ENCODE measurements at places on chromosomes 5 and 9.

DNA sequence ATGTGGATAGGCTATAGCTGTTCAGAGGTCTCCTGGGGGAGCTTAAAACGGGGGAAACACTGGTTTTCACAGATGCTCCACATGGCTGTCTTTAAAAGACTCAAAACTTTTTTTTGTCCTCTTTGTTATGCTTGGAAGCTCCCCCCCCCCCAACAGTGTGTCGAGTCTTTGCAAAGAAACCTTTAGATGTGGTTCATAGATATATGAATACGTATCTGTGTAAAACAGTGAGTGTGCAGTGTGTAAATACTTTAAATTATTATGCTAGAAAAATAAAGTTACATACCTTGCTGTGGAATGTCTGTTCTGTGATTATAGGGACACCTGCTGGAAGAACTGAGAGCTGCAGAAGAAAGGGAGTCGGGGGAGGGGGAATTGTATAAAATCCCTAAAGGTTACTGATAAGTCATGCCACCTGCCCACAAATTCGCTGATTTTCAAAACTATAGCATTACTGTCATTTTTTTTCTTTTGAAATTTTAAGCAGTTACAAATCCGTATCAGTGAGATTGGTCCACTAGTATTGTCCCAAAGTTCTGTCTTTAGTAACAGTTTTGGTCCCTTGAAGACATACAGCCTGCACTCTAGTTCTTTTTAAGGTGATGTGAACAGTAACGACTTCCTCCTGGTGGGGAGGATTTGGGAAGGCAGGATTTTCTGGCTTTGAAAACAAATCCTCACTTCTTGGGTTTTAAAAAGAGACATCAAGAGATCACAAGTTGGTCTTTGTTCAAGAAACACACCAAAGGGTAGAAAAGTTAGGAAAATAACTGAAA is 22.9 kb downstream of the RGMB start:
- DNase-seq: no peak

DNA sequence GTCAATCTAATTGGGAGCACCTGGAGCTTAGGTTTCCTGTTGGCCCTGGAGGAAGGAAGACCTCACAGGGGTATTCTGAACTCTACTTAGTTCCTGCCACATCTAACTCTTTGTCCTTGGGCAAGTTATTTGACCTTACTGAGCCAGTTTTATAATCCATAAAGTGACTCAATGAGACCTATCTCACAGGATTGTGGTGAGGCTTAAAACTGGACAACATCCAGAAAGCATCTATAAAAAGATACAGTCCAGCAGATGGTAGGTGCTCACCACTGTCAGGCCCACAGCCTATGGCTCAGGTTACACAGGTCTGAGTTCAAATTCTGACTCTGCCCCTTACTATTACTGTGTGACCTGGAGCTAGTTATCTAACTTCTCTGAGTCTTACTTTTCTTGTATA is 23.3 kb downstream of the KCNV2 start:
- DNase-seq: no peak

DNA sequence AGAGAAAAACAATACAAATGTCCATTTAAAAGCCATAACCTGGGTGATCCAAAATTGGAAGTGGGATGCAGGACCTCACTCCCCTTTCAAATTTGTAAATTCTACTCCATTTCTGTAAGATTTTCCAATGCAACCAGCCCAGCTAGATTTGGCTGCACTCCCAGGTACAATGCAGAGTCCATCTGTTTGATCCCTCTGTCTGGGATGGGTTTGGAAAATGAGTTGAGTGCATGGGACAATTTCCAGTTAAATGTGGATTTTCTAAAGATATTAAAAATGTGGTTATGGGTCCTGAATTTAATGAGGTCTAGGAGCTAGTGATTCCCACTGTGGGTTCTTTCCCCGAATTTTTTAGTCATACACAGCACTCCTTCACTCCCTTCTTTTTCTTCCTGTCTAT is 104.0 kb upstream of the ATP10B start:
- DNase-seq: no peak

DNA sequence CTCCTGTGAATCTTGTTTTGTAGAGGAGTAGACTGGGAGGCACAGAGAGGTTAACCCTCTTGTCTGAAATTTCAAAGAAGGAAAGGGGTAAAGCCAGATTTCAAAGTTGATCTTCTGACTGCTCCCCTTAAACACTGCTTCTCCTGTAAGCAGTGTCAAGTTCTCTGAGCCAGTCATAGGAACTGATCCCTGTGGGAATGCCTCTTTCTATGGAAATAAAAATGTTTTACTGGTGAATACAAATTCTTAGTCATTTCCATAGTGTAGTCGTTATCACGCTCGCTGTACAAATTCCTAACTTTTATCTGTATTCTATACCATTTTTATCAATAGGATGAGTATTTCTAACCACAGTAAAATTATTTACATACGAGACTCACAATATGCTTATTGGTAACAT is 66.3 kb upstream of the PRRC1 start:
- DNase-seq: no peak

DNA sequence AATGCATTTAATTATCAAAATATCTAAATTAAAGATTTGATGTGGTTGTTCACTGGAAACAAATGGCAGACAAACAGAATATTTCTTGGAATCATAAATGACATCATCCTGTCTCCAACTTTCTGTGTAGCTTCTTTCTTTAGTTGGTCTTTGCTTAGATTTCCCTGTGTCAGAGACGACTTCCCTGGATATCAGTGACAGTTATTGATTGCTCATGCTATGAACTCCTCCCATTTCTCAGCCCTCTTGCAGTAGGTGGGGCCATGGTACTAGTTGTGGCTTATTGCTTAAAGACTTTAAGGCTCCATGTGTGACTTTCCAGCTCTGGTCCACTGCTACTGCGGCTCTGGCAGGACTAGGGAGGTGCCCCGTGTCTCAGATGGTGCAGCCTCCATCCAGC is 592.6 kb downstream of the MTRR start:
- no peak for DNase-seq

GRCh38 chr5:38927470-38927869 is 81.7 kb downstream of the OSMR start:
- DNase-seq: no peak

- DNase-seq: no peak
Observed at GRCh38 chr5:10760096-10760920, 726 bp downstream of the DAP start.

- DNase-seq: no peak
Observed at GRCh38 chr9:106478312-106478711, 384.7 kb upstream of the ZNF462 start.

Measured in nucleus accumbens (tissue), 56 donors.